AG09319 (cell line): ENCODE measurements at places on chromosomes 16 and 17.

DNA sequence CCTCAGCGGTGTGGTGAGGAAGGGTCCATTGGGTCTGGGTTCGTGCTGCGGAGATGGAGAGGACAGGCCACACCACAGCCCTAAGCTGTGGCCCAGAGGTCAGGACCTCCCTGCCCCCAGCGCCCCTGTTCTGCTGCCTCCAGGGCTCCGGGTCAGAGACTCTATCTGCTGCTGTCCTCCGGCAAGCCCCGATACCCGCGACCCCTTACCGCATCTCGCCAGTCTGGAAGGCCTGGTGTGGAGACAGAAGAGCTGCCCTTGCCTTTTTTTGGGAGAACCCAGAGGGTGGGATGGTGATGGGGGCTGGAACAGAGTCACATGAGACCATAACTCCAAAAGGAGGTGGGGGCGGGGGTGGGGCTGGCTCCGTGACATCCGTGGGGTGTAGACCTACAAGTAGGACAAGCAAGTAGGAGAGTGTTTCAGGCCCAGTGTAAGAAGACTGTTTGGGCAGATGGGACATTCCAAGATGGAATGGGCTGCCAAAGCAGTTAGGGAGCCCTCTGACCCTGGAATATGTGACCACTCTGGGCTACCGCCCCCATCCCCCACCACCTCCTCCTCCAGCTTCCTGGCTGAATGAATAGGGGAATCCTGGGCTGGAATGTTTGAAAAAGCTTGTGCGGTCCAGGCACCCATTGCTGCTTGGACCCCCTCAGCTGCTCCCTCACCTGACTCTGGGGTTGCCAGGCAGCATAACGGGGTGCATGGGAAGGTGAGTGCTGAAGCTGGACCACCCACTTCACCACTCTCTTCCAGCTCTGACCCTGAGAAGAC is 1.4 kb downstream of the XYLT2 start:
- no peak for DNase-seq

- DNase-seq = no peak
Measured at GRCh38 chr16:80996688-80997138, 10.0 kb downstream of the CMC2 start.

DNA sequence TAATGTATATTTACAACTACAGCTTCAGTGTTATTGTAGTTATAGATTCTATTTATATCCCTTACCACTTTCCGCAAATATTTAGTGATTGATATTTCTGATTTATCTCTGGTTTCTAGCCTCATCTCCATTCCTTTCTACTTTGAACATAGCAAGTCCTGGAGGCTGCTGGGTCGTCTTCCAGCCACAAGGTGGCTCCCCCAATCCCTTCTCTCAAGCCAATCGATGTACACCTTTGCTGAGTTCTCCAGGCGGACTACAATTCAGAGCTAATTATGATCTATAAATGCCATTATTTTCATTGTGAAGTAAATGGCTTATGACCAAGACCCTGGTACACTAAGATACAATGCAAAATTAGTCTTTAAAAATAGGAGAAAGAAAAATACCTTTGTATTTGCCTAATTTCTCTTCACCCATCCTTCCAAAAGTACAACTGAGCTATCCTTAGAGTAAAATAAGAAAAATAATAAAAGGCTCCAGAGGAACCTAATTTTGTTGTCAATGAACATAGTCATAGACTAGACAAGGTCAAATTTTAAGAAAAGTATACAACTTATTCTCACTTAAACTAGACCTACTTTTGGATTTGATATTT is 122.1 kb downstream of the SKAP1 start:
- DNase-seq = peak; percentile 0

DNA sequence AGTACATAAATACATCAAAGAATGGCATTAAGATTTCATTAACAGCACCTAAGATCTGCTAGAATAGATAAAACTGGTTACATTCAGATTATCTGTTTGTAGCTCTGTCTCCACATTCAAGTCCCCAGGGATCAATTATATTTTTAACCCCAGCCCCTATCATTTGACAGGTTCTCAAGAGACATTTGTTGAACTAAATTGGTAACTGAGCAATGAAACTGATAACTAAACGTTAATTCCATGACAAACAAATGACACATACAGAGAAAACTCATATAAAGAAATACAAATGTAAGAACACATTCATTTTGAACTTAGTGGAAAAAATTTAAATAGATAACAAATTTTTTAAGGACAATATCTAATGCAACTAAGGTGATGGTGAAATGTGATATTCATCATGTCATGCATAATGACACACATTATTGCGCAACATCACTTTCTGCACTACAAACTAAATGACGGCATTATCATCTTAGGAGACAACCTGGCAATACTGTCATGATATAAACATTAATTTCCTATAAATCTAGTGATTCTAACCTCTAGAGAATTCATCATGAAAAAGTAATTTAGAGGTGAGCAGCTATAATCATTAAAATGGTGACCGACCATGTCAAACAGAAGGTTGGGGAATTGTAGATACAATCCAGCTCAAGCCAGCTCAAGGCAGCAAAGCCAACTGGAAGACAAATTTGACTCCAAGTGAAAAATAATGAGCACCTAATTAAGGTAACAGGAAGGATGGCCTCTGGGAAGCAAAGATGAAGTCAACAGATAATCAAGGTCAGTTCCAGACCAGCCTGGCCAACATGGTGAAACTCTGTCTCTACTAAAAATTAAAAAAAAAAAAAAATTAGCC is 9.5 kb downstream of the ARHGAP17 start:
- no peak for DNase-seq

- DNase-seq = no peak
Measured at GRCh38 chr17:57750895-57751294, 5.8 kb upstream of the CCDC182 start.

- DNase-seq = no peak
Measured at GRCh38 chr16:57611181-57611580, 17.2 kb upstream of the ADGRG1 start.

DNA sequence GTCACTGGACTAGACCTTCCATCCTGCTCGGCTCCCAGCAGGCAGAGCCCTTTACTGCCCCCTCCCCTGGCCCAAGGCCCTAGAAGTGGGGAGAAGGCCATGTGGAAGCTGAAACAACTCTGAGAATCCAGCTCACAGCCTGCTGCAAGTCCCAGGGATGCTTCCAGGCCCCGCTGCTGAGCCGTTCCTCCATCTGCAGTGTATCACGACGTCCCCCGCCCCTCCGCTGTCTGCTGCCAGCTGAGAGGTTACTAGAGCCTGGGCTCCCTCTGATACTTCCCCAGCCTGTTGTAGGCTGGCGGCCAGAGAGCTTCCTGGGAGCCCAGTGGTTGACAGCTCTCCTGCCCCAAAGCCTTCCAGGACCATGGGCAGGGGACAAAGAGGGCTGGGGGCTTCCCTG is 118.2 kb downstream of the MGAT5B start:
- DNase-seq = no peak

DNA sequence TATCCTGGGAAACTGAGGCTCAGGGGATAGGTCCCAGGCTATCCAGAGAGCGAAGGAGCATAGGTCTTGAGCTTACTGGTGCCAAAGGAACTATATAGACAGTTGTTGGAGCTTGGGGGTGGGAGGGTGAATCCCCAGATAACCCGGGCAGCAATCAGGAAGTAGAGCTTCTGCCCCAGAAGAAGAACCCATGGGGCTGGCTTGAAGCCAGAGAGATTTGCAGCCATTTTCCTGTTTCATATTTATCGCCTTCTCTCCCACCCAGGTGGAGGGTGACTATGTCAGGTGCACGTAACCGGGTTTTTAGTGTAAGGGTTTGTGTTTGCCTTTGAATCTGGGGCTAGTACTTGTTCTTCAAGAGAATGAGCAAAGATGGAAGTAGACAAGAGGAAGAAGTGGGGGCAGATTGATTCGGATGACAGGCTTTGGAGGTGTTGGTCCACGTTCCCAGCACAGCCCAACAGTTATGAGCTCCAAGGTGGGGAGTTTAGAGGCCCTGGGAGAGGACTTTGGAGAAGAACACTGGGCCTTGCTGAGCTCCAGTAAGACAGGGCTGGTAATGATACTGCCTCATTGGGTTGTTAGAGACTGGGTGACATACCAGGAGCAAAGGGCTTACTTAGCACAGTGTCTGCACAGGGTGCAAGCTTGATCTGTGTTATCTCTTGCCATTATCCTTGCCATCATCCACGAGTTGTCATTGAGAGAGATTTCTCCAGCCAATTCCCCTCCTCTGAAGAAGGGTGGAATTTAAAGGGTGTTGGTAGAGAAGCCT is 145.6 kb downstream of the CCDC182 start:
- no peak for DNase-seq

DNA sequence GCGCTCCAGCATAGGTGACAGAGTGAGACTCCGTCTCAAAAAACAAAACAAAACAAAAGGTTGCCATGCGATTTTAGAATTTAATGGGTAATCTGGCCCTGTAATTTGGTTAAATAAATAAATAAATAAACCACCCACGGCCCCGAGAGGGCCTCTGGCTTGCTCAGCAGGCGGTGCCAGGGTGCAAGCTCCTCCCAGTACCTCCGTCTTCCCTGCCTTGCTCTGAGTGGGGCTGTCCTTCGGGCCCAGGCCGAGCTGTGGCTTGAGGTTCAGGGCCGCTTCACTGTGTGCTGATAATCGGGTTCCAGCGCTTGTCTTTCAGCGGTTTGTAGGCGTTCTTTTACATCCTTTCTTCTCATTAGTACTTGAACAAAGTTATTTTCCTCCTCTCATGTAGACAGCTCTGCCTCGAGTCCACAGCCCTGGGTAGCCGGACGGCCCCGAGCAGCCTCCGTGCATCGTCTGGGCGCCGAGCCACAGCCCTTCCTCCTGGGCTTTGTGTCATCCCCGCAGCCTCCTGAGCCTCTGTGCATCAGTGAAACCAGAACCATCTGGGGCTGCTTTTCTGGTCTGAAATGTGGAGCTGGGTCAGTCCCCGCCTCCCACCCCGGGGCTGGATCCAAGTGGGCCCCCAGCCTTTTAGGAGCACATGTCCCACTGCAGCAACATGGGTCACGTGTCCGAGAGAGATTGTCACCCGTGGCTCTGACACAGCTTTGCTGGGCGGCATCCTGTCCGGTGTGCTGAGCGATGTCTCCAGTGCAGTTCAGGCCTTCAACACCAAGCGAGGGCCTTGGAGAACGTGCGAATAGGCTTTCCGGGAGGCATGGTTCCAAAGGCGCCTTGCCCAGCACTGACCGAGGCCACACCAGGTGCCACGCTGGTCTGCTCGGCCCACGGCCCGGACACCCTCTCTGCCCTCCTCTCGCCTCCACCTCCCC is 157.4 kb upstream of the CHMP6 start:
- peak; percentile 79 for DNase-seq

GRCh38 chr16:84085773-84086172 is 31.0 kb downstream of the MBTPS1 start:
- no peak for DNase-seq

GRCh38 chr17:67605256-67605912 is 112.4 kb upstream of the NOL11 start:
- DNase-seq = no peak

DNA sequence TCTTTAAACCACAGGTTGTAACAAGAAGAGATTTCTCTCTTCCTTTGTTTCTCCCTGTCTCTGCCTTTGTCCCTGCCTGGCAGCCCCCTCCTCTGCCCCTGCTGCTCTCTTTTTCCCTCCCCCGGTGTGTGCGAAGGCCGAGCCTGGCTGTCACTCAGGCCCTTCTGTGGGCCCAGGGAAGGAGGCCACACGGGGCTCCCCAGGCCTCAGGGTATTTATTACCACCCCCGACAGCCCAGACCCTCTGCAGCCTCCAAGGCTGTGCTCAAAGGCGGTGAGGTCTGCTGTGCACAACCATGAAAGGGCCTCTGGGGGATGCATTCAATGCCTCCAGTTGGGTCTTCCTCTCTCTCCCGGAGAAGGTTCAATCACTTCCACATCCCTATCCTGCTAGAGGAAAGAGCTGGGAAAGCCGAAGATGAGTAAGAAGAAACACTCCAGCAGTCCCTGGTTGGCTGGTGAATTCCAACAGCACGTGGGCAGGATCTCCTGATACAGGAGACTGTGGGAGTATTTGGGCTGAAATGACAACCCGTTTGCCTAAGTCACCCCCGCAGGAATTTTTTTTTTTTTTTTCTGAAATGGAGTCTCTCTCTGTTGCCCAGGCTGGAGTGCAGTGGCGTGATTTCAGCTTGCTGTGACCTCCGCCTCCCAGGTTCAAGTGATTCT is 34.2 kb downstream of the ZNF423 start:
- no peak for DNase-seq

DNA sequence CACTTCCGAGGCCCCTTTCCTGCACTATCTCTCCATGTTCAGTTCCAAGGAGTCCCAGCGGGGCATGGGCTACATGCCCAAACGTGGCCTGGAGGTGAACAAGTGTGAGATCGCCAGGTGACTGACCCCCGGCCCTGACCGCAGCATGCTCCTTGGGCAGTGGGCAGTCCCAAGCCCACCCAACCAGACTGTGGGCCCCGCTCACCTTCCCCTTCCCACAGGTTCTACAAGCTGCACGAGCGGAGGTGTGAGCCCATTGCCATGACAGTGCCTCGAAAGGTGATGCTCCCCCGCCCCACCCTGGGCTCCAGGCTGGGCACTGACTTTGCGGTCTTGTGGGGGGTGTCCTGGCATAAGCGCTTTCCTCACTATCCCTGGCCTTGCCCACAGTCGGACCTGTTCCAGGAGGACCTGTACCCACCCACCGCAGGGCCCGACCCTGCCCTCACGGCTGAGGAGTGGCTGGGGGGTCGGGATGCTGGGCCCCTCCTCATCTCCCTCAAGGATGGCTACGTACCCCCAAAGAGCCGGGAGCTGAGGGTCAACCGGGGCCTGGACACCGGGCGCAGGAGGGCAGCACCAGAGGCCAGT is 4.7 kb downstream of the CORO1A start:
- DNase-seq = no peak

- DNase-seq = no peak
Measured at GRCh38 chr16:67641779-67642708, 2.9 kb upstream of the CARMIL2 start.

GRCh38 chr16:27334838-27335237 is 21.1 kb downstream of the IL4R start:
- no peak for DNase-seq

DNA sequence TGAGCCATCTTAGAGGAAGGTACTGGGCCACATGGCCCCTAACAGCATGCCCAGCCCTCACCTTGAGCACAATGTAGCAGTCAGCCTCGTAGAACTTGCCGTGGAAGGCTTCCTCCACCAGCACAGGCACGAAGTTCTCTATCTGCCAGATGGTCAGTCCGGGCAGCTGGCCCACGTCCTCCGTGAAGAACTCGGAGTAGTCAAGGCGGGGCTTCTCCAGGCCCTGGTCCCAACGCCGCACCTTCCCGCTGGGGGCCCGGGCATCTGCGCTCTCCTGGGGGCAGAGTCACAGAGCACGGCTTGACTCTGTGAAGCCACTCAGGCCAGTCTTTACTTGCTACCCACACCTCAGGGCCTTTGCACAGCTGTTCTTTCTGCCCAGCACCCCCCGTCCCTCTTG is 7.3 kb downstream of the FLII start:
- DNase-seq = no peak

GRCh38 chr17:41060052-41060604 is at the start of gene KRTAP2-3:
Gene KRTAP2-3 (minus strand): TSS chr17:41060114. CDS start chr17:41060050, 64 bp downstream.
- DNase-seq = peak; percentile 81
